Prostate gland (tissue), 2 donors: ENCODE measurements at places on chromosomes 12 and 14. TPM values are rescaled to one million over a fixed set of nuclear protein-coding genes. Genes with fewer than 3 reads are reported as not detected.
A peak's percentile ranks its signal among the peaks of the same experiment; 100 is the strongest.

DNA sequence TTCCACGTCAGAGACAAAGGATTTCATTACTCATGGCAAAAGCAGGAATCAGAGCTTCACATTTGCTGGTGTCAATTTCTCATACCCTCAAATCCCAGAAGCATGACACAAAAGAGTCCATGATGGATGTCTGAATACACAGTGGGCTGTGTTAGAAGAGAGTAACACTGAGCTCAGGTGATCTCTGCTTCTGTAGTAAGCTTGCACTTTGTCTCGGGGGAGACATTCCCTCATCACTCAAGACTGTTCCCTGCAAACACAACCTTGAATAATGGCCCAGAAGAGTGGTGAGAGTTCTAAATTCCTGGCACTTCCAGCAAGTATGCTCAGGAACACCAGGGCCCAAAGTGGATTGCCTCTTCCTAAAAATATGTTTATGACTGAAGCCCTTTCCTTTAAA lies 1787.2 kb upstream of the SEL1L start:
- no peak for DNase-seq

The NEDD1 gene
- 22.8 TPM for total RNA-seq

The ASB8 gene
- total RNA-seq: 43.2 TPM

GRCh38 chr12:11854011-11854499 lies 204.6 kb downstream of the ETV6 start:
- no peak for DNase-seq

- DNase-seq: no peak
Measured at GRCh38 chr14:92538412-92538985, 24.9 kb downstream of the RIN3 start.

GRCh38 chr12:97876780-97877179 lies 414.2 kb downstream of the RMST start:
- no peak for DNase-seq

DNA sequence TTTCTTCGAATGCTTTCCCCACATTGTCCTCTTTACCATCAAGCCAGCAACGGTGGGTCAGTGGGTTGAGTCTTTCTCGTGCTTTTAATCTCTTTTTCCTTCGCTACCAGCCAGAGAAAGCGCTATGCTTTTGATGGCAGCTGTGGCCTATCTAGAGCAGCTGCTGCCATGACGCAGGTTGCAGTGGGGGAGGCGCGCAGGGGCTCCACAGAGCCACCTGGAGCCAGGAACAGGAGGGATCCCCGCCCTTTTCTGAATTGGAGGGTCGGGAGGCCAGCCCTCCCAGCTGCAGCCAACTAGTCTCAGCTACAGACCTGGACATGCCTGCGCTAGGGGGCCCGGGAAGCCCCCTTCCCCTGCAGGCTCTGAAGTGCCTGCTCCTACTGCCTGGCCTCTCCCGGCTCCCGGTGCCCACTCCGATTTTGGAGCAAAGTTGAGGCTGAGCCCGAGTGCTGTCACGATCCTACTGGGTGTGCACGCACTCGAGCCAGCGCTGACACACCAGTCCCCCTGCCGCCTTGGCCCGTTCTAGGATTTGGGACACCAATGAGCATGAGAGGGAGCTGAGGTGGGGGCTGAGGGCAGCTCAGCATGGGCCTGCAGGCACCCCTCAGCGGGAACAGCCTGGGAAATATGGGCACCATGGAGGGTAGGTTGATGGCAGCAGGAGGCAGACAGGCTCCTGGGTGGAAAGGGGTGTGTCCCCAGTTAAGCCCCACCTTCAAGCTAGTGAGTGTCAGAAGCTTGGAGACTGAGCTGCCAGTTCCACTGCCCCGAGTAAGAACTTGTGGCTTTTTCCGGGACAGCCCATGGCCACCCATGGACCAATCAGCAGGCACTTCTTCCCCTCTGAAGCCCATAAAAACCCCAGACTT lies 784.2 kb downstream of the SLC6A15 start:
- no peak for DNase-seq

The CEP170B gene
- 29.1 TPM for total RNA-seq

- no peak for DNase-seq
Measured at GRCh38 chr12:25308756-25309155, 58.0 kb upstream of the KRAS start.

GRCh38 chr12:122604993-122605392 lies 77.9 kb downstream of the KNTC1 start:
- no peak for DNase-seq

DNA sequence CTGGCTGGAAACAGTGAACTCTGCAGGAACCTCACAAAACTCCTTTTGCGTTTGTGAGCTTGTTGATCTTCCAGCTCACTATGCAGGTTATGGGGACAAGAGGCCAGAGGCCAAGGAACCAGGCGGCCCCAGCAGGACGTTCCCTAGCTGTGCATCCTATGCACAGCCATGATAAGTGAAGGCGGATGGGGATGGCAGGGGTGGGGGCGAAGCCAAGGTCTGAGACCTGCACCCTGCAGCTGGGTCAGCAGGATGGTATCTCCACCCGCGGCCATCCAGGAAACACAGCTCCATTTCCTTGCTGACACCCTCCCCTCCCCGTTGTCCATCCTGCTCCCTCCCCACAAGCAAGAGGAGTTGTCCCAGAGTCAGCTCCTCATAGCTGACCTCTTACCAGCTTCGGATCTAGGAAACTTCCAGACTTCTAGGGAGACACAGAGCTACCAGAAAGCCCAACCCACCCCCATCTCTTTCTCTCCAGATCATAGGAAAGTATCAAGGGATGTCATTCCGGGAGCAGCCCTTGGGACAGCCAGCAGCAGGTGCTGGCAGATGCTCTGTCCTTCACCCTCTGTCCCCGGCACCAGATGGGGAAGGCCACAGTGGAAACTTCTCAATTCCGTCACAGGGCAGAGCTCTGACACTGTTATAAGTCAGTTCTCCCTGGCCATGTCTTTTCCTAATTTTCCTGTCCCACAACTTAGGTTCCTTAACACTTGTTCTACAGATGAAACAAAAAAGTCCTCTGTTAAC lies 9.4 kb downstream of the ZBTB39 start:
- no peak for DNase-seq

- DNase-seq: no peak
Measured at GRCh38 chr12:90916516-90916915, 38.5 kb downstream of the CCER1 start.

GRCh38 chr12:122063694-122064024 lies 14.9 kb upstream of the MLXIP start:
- no peak for DNase-seq

DNA sequence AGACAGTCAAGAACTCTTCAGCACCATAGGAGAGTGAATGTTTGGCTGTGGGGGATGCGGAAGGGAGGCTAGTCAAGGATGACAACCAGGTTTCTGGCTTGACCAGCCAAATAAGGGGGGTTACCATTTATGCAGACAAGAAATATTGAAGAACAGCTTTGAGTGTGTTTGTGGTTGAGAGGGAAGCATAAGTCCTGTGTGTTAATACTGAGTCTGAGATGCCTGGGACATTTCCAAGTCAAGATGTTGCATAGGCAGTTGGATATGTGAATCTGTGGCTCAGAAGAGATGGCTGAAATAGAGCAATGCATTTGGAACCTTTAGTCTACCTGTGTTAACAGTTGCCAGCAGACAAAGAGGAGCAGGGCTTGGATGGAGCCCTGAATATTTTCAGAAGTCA lies 66.1 kb downstream of the ANO6 start:
- no peak for DNase-seq

- DNase-seq: no peak
Measured at GRCh38 chr14:35281341-35281740, 10.8 kb upstream of the PSMA6 start.

The TMTC1 gene
- 25.2 TPM for total RNA-seq

DNA sequence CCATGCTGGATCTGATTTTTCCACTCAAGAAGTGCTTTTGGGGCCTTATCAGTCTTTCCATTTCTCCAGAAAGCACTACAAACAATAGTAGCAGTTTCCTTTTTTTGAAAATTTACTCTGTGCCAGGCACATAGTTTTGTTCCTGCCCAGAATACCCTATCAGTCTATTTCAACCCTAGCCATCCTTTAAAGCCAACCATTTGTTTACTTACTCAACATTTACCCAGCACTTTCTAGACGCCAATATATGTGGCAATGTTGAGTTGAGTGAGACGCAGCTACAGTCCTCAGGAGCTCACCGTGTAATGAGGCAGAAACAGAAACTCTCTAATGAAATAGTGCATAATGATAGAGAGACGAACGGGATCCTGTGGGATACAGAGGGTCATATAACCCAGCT lies 32.9 kb upstream of the CHST11 start:
- no peak for DNase-seq

The POMT2 gene
- total RNA-seq: 8.4 TPM

- DNase-seq: no peak
Measured at GRCh38 chr14:20476776-20477175, 7.6 kb downstream of the PNP start.

The TOGARAM1 gene
- 17.9 TPM for total RNA-seq

- DNase-seq: no peak
Measured at GRCh38 chr12:52419656-52420055, 13.5 kb upstream of the KRT82 start.

The TAS2R8 gene
- not detected for total RNA-seq

- no peak for DNase-seq
Measured at GRCh38 chr14:79542121-79542520, 669.2 kb downstream of the DIO2 start.

GRCh38 chr12:22287776-22288621 lies 46.5 kb downstream of the ST8SIA1 start:
- DNase-seq: no peak

GRCh38 chr12:120649442-120650232 lies 9.2 kb downstream of the CABP1 start:
- no peak for DNase-seq

The CDC42BPB gene
- total RNA-seq: 172 TPM

The SYNDIG1L gene
- total RNA-seq: 0.09 TPM

DNA sequence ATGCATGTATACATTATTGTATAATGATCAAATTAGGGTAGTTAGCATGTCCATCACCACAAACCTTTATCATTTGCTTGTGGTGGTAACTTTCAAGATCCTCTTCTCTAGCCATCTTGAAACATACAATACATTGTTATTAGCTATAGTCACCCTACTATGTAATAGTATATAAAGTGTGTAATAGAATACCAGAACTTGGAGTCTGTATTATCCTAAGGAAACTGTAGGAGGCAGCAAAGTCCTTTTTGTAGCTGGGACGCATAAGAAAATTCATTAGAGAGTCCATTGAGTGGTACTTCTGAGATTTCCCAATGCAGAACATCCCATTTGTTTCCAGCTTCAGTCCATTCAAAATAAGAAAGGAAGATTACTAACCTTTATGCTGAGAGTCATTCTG lies 325.9 kb upstream of the LRFN5 start:
- no peak for DNase-seq

GRCh38 chr12:54201001-54201794 lies 12.4 kb upstream of the SMUG1 start:
- DNase-seq: peak; percentile 33

GRCh38 chr12:113040722-113041171 lies 15.8 kb upstream of the DTX1 start:
- no peak for DNase-seq

DNA sequence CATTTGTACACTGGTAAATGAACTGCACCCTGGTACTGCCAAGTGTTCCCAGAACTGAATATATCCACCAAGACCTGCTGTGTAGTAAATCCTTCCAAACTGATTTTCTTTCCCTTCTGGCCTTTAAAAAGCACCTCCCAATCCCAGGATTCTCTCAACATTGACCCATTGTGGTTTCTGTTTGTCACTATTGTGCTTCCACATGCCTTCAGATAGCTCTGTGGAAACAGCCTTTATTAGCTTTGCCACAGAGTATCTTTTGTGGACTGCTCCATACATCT lies 949 bp upstream of the KIF21A start:
- DNase-seq: no peak

The KRT75 gene
- not detected for total RNA-seq

- no peak for DNase-seq
Measured at GRCh38 chr12:126055521-126055920, 990.3 kb downstream of the AACS start.

DNA sequence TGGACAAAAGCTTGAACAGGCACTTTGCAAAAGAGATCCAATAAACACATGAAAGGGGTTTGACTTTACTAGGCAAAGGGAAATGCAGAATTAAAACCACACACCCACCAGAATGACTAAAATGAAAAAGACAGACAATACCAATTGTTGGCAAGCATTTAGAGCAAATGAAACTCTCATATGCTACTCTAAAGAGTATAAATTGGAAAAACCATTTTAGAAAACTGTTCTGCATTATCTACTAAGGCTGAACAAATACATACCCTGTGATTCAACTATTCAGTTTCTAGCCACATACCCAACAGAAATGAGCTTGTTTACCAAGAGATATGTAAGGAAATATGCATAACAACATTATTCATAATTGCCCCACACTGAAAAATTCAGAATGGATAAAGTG lies 8.5 kb upstream of the IL22 start:
- no peak for DNase-seq

GRCh38 chr14:33948869-33949408 lies 1.9 kb downstream of the EGLN3 start:
- no peak for DNase-seq

DNA sequence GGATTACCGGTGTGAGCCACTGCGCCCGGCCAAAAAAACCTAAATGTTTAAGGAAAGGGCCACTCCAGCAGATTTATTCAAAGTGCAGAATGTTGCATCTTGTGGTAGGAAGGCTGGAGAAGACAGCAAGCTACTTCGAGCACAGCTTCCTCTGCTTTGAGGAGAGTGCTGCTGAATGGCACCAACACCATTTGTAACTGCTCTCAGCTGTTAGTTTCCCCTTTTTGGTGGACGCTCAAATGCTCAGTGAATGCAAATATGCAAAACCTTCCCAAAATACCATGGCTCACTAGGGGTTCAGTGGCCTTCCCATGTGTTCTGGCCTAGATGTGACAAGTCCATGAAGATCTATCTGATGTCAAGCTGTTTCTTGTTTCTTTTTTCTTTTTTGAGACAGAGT lies 2.9 kb upstream of the TDRD9 start:
- no peak for DNase-seq

- no peak for DNase-seq
Measured at GRCh38 chr12:89357297-89357730, 5.0 kb upstream of the DUSP6 start.

- no peak for DNase-seq
Measured at GRCh38 chr12:20473133-20473532, 104.8 kb downstream of the PDE3A start.

- no peak for DNase-seq
Measured at GRCh38 chr14:22122227-22122818, 448.7 kb upstream of the OR4E1 start.

- DNase-seq: no peak
Measured at GRCh38 chr12:94169495-94169894, 21.1 kb downstream of the PLXNC1 start.

GRCh38 chr14:76826122-76826521 lies at the start of gene LRRC74A:
Gene LRRC74A (plus strand): TSS chr14:76826408. CDS start chr14:76826698, 290 bp downstream.
- no peak for DNase-seq

DNA sequence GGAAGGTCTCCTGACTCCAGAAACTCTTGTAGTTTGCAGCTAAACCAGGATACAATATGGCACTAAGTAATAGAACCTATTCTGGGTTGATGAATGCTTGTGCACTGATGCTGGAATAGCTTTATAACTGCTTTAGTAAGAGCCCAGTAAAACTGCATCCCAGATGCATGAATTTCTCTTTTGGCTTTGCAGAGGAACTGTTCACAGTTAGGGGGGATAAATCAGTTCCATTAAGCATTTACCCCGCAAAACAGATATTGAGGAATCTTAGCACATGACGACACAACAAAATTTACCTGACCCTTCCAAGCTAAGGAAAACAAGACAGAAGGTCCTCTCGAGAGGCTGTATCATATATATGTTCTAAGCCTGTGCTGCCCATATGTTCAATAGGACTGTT lies 457.4 kb downstream of the FOXG1 start:
- DNase-seq: no peak

GRCh38 chr14:43165651-43166050 lies 1341.4 kb downstream of the FSCB start:
- DNase-seq: no peak

- peak; percentile 42 for DNase-seq
Measured at GRCh38 chr14:71355324-71356201, 448.3 kb downstream of the PCNX1 start.

The GOLGA5 gene
- 69.5 TPM for total RNA-seq
